Activated T-cell treated with anti-CD3 and anti-CD28 coated beads, Interleukin-2, amount 50 U/mL, for 1 hour (primary cell): ENCODE measurements at places on chromosomes 11 and 22.
A peak's percentile ranks its signal among the peaks of the same experiment; 100 is the strongest.

- DNase-seq = no peak
These were observed 238.7 kb downstream of the FAM181B start for GRCh38 chr11:82494988-82495432.

GRCh38 chr11:46285173-46285572, 7.7 kb downstream of the CREB3L1 start:
- no peak for DNase-seq

- DNase-seq = no peak
These were observed 157.6 kb upstream of the BLID start for GRCh38 chr11:122273476-122274191.

DNA sequence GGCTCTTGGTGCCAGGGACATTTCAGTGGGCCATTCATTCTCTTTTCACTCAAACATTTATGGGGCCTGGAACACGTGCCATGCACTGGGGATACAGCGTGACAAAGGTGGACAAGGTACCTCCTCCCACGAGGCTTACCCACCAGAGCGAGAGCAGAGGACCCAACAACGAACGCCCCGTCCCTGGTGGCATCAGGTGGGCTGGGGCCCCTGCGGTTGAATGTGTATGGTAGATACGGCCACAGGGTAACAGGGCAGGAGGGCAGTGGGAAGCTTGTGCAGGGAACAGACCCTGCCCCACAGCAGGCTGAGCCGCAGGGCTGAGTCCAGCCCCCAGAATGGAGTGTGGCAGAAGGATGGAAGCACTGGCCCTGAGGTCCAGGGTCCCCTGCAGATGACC, 81.1 kb downstream of the LRRC32 start:
- no peak for DNase-seq

- DNase-seq = no peak
These were observed 7.3 kb downstream of the CADM1 start for GRCh38 chr11:115496892-115497291.

DNA sequence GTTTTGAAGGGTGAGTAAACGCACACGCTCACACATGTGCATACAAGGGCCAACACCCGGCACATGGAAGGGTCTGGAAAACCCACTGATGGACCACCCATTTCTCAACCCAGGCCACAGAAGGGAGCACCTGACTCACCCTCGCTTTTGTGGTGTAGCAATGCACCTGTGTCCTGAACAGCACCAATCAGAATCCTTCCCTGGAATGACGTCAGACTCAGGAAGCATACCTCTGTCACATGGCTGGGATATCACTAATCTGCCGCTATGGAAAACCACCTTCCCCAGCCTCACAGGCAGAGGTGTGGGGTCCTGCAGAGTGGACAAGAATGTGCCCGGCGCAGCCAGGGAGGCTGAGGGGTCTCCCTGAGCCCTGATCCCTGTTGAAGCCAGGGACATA, 9.0 kb upstream of the OSM start:
- peak; percentile 43 for DNase-seq

DNA sequence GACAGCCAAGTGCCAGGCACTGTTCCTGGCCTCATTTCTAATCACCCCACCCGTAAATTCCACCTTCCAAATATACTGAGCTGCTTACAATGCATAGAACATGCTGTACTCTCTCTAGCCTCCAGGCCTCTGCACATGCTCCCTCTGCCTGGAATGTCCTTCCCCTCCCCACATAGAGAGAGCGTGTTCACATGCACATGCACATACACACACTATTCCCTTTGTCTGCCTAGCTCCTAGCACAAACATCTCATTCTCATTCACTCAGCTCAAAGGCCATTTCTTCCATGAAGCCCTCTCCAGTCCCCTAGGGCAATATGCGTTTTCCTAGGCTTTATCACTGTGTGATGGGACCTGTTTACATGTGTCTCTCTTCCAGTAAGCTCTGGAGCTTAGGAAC, 144.6 kb downstream of the WT1 start:
- no peak for DNase-seq

DNA sequence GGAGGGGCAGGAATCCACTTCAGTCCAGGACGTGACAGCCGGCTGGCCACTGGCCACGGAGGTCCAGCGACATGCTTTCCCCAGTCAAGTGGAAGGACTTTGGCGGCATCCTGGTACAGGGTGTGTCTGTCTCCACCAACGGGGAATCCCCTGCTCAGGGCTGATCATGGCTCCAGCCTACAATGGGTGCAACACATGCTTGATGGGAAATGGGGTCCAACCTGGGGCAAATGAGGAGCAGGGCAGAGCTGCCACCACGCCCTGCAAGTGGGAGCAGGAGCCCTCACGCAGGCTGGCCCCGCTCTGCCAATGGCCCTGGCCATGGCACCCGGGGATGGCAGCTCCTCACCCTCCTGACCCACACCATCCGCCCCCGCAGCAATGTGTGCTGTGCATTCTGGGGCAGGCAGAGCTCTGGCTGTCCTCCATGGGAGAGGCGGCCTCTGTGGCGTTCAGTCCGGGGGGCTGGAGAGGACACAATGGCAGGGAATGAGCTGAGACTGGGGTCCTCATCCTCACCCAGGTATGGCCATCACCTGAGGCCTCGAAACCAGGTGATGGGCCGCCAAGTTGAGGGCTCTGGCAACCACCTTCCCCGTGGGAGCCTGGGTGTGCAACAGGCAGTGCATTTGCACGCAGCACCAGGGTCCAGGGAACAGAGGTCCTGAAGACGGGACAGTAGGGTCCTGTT, 5.8 kb upstream of the SEPTIN5 start:
- no peak for DNase-seq

GRCh38 chr22:22410121-22410520, 98.4 kb downstream of the ZNF280B start:
- DNase-seq = no peak

DNA sequence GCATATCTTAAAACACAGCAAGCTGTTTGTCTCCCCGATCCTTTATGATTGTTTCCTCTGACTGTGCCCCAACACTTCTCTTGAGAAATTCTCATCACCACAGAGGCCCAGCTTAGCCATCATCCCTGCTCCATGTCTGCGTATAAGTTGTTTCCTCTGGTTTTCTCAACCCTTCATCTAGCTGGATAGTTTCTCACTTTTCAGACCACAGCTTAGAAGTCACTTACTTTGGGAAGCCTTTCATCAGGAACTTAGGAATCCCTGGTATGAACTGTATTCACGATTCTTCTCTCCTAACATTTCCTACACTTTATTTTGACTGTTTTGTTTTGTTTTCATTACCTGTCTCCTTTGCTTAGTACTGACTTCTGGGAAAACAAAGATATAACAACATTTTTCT, 295.2 kb downstream of the GUCY1A2 start:
- DNase-seq = no peak

GRCh38 chr11:126748100-126748791, 252.3 kb downstream of the KIRREL3 start:
- no peak for DNase-seq

GRCh38 chr11:18536209-18536608, 9.5 kb upstream of the TSG101 start:
- DNase-seq = no peak

GRCh38 chr11:83601914-83602527, 315.9 kb upstream of the CCDC90B start:
- DNase-seq = no peak

- DNase-seq = no peak
These were observed 30.6 kb downstream of the EXPH5 start for GRCh38 chr11:108562746-108563581.

- no peak for DNase-seq
These were observed 429.5 kb downstream of the BUD13 start for GRCh38 chr11:116343270-116343669.

- DNase-seq = no peak
These were observed 41.1 kb upstream of the NARS2 start for GRCh38 chr11:78615724-78616123.

DNA sequence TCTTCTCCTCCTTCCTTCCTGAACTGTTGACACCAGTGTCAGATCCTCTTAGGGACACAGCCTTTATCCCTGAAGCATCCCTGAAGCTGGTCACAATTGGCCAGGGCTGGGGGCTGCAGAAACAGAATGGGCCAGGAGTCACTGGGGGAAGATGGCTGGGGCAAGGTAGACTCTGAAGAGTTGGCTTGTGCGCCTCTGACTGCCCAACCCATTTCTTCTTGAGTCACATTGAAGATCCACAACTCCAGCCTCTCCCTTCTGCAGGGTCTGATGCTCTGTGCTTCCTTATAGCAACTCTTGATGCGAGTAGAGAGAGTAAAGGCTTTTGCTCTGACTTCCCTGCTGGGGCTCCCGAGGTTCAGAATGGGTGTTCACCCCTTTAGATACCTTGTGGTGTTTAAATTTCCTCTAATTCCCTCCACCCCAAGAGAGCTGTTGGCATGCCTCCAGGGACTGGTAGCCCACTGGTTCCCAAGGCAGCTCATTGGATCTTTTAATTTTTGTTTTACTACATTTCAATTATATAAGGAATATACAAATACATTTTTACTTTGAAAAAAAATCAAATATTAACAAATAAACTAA, 13.4 kb downstream of the PRDM11 start:
- no peak for DNase-seq

DNA sequence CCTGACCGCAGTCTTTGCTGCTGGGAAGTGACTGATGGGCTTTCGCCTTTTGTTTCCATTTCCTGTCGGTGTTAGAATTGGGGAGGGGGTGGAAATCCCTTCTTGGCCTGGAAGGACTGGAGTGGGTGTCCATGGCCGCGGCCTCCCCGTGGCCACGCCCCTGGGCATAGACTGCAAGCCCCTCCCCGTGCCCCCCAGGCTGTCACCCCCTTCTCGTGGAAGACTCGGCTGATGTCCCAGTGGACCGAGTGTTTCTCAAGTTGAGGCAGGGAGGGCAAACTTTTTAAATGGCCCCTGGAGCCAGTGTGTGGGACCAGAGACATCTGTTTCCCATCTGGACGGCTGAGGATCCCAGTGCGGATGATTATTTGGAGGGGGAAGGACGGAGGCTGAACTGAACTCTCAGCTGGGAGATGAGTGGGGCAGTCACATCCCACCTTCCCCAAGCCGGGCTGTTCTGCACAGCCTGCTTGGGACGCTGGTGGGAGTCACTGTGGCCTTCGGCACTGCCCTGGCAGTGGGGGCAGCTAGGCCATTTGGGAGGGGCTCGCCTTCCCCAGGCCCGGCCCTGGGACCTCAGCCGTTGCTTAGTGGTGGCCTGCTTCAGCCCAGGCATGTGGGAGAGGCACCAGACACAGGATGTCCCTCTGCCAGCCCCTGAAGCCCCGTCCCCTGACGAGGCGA, 1.6 kb downstream of the CD81 start:
- no peak for DNase-seq

DNA sequence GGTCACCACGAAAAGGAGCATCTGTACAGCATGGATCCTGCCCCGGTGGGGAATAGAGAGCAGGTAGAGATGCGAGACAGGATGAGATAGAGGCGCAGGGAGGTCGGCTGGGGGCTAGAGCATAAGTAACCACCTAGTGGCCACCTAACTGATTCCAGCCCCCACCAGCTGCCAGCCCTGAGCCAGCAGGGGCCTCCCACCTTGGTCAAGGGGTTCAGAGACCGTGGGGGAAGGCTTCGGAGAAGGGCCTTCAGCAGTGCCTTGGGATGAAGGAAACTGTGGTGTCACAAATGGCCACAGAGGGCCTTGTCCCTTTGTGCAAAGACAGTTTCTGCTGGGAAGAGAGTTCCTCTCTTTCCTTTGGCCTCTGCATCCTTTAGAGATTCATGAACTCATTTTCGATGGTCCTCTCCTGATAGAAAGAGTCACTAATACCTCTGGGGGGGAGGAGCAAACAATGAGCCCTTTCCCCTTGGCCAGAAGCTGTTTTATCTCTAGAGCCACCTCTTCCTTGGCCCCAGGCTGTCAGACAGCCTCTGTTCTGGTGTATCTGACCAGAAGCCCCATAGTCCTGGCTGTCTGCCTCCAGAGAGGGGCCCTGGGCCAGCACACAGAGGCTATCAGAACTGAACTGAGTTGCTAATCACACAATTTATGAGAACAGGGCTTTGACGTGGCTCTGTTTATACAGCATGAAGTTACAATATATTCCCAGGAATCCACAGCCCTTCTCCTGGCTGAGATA, 146.0 kb downstream of the PARVA start:
- no peak for DNase-seq
